ENCODE measurements at places on chromosomes 3 and 15. TPM values are rescaled to one million over a fixed set of nuclear protein-coding genes. Genes with fewer than 3 reads are reported as not detected.

DNA sequence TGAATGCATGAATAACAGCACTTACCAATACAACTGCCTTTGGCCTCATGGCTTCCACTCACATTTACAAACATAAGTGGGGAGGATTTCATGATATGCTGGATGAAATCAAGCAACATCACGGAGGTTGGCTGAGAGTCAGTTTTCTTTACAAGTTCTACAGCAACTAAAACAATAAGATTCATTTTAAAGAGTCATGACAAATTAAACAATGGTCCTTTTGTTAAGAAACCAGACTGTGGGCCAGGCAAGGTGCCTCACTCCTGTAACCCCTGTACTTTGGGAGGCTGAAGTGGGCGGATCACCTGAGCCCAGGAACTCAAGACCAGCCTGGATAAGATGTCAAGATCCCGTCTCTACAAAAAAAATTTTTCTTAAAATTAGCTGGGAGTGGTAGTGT is 12.4 kb downstream of the ATR start:
- no peak for DNase-seq

GRCh38 chr3:17179381-17180205 is 294.8 kb downstream of the PLCL2 start:
- DNase-seq, result peak; percentile 70

- no peak for DNase-seq
These were observed 182.7 kb downstream of the GOLGA6L6 start for GRCh38 chr15:20358779-20359414.

DNA sequence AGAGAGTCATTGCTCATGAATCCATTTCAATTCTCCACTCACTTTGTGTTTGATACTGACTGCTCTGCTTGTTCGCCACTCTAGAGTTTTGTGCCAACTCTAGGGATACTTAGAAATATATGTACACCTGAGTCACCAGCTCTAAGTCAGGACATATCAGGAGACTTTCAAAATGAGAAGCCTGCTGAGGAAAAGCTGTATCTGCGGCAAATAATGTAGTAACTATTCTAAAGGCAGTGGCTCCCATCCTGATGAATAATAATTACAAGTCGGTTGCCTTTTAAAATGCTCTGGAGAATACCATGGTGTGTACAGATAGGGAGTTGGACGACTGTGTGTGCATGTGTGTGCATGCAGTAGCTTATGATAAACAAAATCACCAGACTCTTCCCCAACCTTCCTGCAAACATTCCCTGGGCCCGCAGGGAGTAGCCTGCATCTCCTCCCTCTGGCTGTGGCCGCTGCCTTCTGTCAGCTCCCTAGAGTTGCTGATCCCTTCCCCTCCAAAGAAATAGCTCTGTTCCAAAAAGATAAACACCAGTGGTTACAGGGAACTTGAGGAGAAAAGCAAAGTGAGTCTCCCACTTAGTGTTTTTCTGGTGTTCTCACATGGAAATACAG is 346.3 kb upstream of the UMPS start:
- no peak for DNase-seq

DNA sequence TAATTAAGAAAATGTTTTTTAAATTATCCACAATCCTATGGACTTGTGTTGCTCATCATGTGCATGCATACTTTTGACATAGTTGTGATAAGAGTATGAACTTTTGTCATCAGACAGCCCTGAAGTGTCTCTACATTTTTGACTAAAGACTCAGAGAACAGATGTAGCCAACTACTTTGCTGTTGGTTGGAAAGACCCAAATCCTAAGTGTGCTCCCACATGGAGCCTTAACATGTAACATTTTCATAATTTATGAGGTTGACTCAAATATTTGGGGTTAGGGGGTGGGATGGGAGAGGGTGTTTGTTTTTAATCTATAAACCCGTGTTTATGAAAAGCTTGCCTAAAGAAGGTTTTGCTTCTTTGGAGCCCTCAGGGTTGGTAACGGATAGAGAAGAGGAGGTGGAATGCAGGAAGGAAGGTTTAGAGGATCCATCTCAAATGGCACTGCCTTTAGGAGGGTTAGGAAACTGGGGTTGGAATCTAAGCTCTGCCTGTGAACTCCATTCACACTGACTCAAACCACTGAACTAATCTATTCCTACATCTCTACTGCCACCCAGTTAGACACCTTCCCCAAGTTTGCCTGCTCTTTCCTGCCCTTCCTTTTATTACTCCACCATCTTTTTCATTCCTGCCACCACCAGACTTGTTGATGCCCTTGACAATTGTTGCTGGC is 3.7 kb downstream of the BOC start:
- DNase-seq, result no peak

DNA sequence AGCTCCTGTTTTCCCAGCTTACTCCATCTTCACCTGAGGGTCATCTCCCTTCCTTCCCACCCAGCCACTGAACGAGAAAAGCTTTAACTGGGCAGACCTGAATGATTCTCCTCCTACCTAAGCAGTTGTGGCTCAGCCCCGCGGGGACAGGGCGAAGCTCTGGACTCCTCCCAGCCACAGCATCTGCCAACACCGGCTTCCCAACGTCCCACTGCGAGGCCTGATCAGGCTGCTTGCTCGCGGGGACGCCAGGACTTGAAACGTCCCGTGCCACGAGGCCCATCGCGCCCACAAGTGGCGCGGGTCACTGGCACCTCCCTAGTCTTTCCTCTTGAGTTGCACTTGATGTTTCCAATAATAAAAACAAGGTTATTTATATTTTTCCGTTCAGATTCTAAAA is at the start of gene SPATA16:
Gene SPATA16, minus strand, starts transcription at position 250 of the 400 bp plus-strand sequence. CDS start 23,504 bp downstream, outside the sequence.
- DNase-seq, result no peak

DNA sequence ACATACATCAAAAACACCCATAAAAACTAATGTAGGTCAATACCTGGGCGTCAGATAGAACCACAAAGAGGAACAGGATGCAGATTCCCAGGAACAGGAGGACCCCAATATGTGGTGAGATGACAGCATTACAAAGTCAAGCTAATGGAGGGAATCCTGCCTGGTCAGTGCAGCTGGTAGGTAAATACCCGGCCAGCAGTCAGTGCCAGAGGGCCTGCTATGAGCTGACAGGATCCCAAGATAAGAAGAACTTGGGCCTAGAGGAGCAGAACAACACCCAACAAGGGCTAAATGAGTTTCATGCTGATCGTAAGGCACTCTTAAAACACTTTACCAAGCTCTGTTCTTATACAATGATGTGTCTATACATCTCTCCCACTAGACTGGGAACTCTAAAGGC is 61.2 kb upstream of the KCNMB2 start:
- DNase-seq, result no peak

- DNase-seq, result no peak
These were observed 38.2 kb upstream of the CNOT10 start for GRCh38 chr3:32646761-32647160.

- peak; percentile 16 for DNase-seq
These were observed 157.3 kb upstream of the SMAD3 start for GRCh38 chr15:66907826-66908743.

GRCh38 chr15:96540283-96540682 is 209.8 kb downstream of the NR2F2 start:
- DNase-seq, result no peak

DNA sequence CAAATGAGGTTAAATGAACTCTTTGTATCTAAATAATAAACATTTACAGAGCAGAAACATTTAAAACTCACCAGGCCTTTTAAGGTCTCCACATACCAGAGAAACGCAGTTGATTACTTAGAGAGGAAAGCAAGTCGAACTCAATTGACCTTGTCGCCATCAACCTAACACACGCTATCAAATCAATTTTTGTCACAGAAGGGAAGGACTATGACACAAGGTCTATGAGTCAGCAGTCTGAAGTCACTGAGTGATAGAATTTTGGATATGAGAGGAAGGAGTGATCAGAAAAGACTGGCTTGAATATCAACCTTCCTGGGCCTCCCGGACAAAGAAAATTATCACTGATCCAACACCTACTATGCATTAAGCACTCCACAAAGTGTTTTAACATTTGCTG is 514.4 kb upstream of the ZNF385D start:
- DNase-seq, result no peak

DNA sequence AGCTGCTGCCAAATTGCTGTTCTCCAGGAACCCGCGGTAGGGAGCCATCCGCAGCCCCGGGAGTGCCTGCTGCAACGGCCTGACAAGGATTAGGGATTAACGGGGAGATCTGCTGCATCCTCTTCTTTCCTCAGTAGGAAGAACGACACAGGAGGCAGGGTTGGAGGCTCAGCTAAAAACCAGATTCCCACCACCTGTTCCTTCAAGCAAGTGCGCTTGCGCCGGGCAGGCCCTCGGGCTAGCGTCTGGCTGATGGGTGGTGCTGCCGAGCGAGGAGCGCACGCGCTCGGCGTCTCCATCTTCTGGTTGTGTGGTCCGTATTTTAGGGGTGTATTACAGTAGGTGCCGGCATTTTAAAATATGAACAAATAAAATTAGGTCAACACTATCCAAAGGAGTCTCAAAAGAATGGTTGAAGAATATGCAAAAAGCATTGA is 25.4 kb upstream of the SLC25A26 start:
- DNase-seq, result peak; percentile 51

DNA sequence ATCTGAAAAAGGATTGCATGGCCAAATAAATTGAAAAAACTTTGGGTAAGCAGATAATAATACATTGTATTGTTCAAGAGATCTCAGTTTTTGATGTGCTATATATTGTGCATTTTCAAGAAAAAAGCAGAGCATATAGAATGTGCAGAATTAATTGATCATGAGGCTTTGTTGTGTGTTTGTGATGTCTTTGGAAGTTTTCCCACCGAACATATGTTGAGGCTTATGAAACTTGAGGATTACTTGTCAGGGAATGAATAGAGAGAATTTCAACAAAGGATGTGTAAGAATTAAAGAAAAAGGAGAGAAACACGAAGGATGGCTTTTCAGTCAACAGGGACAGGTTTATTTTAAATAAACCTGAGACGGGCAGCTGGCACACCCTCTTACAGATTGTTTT is 232.5 kb upstream of the POU1F1 start:
- DNase-seq, result no peak

The BCL2A1 gene
- 0.31 TPM for polyA plus RNA-seq

The EFCC1 gene
- polyA plus RNA-seq, result not detected

The SPSB4 gene
- not detected for polyA plus RNA-seq

The SAMMSON gene
- not detected for polyA plus RNA-seq

The RASSF1 gene
- 41.7 TPM for polyA plus RNA-seq

The SH3GL3 gene
- 0.05 TPM for polyA plus RNA-seq

All from fibroblast of lung (primary cell).